ENCODE measurements at places on chromosomes 3 and 15.

- no peak for DNase-seq
These were observed 20.2 kb downstream of the HDAC11 start for GRCh38 chr3:13500133-13500885.

- DNase-seq = no peak
These were observed 43.7 kb downstream of the ANKRD28 start for GRCh38 chr3:15754047-15754446.

DNA sequence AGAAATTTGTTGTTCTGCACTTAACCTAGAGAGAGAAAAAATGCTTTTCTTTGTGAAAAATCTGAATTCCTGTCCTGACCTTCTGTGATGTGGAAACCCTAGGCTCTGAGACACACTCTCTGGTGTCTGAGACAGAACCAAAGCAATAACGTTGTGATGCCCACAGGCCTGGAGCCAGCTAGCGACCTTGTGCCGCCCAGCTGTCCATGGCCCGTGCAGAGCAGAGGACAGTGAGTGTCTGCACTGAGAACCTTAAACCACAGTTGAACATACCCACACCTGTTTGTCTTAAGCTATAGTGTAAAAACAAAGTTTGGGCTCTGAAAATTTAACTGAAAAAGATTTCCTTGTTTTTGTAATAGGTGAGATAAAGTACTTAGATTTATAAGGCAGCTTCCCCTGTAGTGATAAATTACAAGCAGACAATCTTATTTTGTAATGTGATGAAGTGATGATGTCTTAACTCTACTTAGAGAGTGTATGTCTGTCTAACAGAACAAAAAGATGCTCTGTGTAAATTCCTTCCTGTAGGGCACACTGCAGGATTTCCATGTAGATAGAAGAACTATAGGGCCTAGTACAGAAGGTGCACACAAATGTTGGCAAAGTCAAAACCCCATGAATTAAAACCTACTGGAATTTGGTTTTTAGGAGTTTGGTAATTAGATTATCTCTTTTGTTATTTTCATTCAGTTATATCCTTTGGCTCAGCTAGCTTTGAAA, 62.7 kb downstream of the SNRK start:
- no peak for DNase-seq

DNA sequence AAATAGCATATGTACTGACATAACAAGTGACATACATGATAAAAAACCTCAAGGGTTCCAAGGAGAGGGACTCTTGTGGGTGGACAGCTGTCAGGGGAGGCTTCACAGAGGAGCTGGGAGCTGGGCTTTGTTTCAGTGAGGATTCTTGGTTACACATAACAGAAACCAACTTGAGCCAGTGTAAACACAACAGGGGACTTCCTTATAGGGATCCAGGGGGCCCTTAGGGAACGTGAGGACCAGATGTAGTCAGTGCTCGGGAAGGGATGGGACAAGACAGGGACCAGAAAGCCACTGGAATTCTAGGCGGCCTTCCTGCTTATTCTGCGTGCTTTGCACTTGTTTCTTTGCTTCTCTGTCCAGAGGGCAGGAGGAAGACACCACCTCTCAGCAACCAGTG, 34.9 kb downstream of the SNAPC5 start:
- DNase-seq = no peak

Data from activated CD4-positive, alpha-beta T cell treated with anti-CD3 and anti-CD28 coated beads for 24 hours (primary cell).